ENCODE measurements at places on chromosomes 6 and 20.
A peak's percentile ranks its signal among the peaks of the same experiment; 100 is the strongest.

- DNase-seq, result no peak
Observed at GRCh38 chr6:97312241-97312640, 29.2 kb upstream of the MMS22L start.

GRCh38 chr6:4653141-4653540 lies 123.1 kb upstream of the CDYL start:
- no peak for DNase-seq

GRCh38 chr6:11732036-11732631 lies 46.5 kb downstream of the ADTRP start:
- DNase-seq, result peak; percentile 74

DNA sequence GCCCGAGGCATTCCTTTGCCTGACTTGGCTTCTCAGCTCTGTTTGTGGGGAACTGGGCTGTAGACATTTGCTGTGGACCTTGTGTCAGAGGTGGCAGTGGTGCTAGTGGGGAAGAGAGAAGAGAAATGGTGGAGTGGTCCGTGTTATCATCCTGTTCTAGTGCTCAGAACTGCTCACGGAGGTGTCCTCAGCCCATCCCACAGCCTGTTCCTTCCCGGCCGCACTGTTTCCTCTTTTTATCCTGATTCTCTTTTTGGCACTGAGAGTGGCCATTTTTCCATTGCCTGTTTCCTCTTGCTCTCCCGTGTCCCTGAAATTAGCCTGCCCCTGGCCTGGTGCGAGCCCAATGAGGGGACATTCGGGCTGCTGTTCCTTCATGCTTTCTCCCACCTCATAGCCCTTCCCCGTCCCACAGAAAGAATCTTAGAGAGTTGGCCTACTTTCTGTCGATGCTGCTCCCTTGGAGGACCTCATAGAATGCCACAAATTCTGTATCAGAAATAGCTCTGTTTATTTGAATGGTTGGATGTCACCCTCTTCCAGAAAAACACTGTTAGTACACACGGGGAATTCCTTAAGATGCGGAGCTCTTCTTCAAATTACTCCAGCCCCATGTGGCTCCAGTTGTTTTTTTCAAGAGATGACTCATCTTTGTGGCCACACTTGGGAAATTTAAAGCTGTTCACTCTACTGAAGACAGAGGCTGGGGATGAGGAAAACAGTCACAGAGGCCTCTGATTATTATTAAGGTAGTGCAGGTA lies 26.1 kb downstream of the FARS2 start:
- no peak for DNase-seq

DNA sequence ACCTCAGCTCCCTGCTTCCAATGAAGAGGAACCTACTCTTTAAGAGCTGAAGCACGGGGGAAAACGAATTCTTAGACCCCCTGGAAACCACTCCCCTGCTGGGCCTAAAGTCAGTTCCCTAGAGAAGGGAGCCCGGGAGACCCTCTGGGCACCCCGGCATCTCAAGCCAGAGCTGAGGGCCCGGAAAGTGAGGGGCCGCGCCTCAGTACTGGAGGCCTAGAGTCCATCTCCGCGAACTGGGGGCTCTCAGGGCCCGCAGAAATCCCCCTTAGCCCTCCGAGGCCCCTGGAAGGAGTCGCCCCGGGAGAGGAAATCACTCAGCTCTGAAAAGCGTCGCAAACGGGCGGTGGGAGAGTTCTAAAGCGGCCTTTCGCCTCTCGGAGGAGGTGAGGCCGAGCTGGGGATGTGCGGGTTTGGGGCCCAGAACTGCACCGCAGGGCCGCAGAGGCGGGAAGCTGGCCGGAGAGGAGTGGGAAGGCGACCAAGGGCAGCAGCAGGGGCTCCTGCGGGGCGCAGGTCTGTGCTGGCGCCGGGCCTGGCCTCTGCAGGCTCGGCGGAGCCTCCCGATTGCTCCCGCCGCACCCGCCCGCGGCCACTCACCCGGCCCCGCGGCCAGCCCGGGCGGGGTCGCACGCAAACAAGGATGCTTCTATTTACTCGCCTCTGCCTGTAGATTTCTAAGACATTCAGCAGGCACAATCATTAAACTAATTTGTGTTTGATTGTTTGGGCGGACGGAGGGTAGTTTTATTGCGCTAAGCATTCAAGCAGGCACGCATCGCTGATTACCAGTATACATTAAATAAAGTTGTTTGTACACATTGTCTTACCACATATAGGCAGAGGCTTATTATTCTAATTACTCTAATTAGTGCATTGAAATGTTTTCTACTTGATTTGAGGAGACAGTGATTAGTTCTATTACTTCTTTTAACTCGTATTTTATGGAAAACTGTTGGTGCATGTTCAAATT lies 9.2 kb downstream of the POU3F2 start:
- no peak for DNase-seq

- DNase-seq, result no peak
Observed at GRCh38 chr6:35775031-35775430, 1.4 kb upstream of the CLPSL2 start.

DNA sequence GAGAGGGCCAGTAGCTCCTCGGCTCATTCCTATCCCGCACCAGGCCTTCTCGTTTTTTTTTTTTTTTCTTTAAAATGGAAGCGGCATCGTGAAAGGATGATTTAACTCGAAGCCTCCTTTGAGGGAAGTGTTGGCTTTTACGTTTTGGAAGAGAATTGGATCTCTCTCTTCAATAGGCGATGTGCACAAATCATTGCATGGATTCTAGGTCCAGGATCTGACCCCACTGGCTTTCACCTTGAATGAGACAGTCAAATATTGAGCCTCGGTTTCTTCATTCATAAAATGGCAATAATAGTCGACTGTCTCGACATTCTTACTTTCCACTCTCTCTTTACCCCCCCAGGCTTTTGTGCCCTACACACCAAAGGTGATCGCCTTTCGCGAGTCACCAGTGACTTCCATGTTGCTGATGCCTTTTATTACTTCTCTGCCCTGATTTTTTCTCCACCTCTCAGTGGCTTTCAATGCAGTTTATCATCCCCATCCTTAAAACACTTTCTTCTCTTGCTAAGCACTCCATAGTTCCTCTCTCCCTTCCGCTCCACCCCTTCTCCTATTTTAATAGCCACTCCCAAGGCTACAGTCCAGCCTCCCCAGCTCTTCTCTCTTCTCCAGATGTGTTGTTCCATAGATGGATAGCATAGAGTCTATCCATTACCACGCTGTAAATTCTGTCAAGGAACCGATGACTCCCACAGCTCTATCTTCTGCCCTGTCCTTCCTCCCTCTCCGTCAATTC lies 473 bp upstream of the DTNBP1 start:
- DNase-seq, result no peak

DNA sequence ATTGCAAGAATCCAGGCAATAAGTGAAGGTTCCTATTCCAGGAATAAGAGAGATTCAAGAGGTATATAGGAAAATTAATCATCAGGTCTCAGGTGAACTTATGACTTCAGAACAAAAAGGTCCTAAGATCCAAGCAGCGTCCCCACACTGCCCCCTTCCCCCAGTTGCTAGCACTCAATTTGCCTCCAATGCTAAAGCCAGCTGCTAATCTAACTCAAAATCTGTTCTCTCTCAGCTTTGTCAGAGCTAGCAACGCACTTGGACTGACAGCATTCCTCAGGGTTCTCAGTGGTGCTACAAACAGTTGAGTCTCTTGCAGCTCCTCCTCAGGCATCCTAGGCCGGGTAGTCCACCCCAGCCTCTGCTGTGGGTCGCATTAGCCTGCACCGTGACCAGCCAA lies 148.3 kb downstream of the RFX6 start:
- DNase-seq, result no peak

DNA sequence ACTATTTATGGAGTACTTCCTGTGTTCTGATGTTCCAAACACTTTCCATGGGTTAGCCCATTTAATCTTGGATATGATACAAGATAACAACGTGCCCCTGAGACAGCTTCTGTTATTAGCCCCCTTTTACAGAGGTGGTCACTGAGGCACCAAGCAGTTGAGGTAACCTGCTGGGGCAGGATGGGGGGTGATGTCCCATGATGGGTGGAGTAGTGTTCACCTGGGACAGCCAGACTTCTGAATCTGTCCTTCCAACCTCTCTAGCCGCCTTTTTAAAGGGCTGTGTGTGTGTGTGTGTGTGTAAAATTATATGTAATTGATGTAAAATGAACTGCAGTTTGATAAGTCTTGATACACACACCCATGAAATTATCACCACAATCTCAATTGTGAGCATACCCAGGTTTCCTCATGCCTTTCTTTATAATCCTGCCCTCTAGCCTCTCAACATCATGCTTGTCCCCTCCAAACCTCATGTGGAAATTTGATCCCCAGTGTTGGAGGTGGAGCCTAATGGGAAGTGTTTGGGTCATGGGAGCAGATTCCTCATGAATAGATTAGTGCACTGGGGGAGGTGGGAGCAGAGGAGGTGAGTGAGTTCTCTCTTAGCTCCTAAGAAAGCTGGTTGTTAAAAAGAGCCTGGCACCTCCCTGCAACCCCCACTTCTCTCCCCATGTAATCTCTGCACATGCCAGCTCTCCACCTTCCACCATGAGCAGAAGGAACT lies 39.2 kb downstream of the PLAGL2 start:
- DNase-seq, result no peak

- no peak for DNase-seq
Observed at GRCh38 chr6:154591234-154591633, 80.7 kb upstream of the CNKSR3 start.

GRCh38 chr6:154261688-154262397 lies 94.8 kb downstream of the IPCEF1 start:
- DNase-seq, result no peak

- DNase-seq, result no peak
Observed at GRCh38 chr20:5357946-5358345, 41.2 kb upstream of the PROKR2 start.

DNA sequence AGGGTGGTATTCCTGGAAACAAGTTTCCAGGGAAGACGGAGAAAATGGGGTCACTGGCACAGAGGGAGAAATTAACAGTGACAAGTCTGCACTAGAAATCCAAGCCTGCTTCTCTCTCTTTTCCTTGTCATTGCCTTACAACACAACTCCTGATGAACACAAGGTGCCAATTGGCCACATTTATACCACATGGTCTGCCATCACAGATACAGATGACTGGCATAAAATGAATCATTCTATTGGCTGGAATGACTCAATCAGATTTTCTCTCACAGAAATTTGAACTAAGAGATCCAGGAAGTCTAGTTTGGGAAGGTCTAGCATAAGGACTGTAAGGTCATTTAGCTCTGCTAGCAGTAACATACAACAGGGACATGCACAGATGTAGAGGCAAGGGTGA lies 190.3 kb downstream of the LINC00237 start:
- no peak for DNase-seq

DNA sequence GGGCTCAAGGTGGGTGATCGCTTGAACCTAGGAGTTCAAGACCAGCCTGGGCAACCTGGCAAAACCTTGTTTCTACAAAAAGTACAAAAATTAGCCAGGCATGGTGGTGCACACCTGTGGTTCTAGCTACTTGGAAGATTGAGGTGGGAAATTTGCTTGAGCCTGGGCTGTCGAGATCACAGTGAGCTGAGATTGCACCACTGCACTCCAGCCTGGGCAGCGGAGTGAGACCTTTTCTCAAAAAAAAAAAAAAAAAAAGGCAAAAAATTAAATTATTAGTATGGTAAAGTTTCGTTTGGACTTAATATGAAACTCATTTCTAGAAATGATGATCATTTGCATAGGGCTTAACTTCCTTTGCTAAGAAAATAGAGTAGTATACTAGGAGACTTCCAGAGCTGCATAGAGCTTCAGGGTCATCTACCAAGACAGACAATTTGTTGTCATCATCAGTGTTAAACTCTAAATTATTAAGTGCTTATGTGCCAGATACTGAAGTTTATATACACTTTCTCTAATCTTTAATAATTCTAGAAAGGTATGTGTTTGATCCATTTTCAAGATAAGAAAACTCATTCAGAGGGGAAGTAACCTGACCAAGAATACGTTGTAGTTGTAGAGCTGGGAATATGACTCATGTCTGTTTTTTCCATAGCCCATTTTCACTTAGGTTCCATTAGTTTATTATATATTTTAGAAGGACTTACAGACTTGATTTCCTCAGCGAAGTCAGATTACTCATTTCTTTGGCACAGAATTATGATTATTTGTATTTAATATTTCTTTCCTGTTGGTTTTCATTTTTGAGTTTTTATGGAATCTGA lies 84.5 kb downstream of the SLC16A10 start:
- DNase-seq, result no peak

DNA sequence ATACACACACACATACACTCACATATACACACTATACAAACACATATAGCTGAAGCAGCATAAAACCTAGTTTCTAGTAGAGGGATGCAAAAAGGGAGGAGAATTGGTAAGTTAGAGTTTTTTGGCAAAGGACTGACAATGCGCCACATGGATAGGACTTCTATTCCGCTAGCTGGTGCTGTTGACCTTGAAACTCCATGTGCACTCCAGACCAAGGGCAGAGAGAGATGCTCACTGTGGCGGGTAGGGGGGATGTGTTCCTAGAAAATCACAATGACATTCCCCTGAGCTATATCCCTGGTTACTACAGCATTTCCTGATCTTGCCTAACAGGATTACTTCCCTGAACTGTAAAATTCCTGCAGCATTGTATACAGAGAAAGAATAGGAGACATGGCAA lies 19.2 kb downstream of the MICA start:
- DNase-seq, result no peak

GRCh38 chr6:124446961-124447360 lies 515.3 kb upstream of the RNF217 start:
- no peak for DNase-seq

- no peak for DNase-seq
Observed at GRCh38 chr6:166152660-166153059, 15.0 kb downstream of the TBXT start.

- DNase-seq, result no peak
Observed at GRCh38 chr6:12137480-12137879, 125.4 kb downstream of the HIVEP1 start.

- DNase-seq, result no peak
Observed at GRCh38 chr6:123211777-123212545, 215.9 kb downstream of the CLVS2 start.

DNA sequence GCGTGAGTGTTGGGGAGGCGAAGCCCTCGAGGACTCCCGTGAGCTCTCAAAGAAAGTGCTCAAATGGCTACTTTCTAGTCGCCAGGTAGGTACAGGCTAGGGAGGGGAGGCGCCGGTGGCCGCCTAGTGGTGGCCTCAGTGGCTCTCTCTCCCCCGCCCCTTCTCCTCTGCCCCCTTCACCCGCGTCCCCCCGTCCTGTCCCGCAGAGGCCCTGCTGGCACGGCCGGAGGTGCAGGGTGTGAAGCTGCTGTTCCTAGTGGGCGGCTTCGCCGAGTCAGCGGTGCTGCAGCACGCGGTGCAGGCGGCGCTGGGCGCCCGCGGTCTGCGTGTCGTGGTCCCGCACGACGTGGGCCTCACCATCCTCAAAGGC lies 16.3 kb downstream of the ADISSP start:
- DNase-seq, result no peak

- no peak for DNase-seq
Observed at GRCh38 chr20:55067158-55067825, 591.9 kb downstream of the DOK5 start.

GRCh38 chr6:154909821-154910220 lies 85.3 kb upstream of the TIAM2 start:
- DNase-seq, result no peak

GRCh38 chr6:168383062-168383854 lies 57.7 kb upstream of the SMOC2 start:
- DNase-seq, result no peak

All from stimulated activated CD4-positive, alpha-beta T cell treated with anti-CD3 and anti-CD28 coated beads, Interleukin-15, amount 100 ng/mL, for 48 hours (primary cell).